GOT3 (cell line): ENCODE measurements at places on chromosomes 1 and 21.

DNA sequence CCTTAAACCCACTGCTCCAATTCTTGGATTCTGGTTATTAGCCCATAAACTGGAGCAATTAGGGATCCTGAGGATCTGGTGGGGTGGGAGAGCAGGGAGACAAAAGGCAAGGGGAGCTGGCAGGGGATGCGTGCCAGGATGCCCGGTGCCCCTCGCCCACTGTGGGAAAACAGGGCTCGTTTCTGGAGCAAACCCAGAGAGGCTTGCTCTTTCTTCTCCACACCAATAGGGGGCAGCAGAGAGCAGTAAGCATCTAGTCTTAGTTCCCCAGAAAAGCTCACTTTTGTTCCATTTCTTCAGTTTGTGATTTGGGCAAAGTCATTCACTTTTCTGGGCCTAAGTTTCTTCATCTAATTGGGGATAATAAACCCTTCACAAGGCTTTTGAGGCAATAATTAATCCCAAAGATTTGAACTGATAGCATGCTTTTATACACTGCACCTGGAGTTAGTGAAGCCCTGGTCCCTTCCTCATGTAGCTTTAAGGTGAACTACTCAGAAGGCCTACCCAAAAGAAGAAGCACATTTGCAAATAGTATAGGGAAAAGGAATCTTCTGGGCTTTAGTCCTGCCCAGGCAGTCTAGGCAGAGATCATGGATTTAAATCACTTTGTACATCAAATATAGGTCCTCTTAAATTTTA, 160.6 kb upstream of the USP24 start:
- no peak for DNase-seq

DNA sequence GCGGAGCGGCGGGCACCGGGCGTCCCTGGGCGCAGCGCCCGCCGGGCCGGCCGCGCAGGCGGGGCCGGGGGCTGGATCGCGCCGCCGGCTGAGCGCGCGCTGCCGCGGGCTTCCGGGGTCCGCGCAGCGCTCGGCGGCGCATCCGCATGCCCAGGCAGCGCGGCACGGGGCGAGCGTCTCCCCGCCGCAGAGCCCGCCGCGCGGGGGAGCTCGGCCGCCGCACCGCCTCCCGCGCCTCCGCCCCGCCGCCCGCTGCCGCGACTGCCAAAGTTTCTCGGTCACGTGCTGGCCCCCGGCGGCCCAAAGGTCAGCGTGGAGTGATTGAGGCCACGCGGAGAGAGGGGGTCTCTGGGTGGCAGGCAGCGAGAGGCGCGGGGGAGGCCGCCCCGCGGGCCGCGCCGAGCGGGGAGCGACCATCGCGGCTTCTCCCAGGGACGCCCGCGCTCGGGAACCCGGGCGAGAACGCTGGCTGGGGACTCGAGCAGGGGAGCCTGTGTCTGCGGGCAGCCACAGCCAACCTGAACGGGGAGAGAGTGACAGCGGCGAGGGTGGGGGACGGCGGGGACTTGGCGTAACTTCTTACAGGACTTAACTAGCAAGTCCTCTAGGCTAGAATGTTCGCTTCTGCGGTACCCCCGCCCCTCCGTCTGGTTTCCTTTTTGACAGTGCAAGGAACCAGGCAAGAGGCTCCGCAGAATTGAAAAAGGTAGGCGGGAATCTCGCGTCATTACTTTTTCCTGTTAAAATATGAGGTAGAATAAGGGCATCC, at the start of gene ILDR2:
Gene ILDR2, minus strand, starts transcription at position 180 of the 769 bp plus-strand sequence. CDS start 272 bp downstream, outside the sequence.
- no peak for DNase-seq

DNA sequence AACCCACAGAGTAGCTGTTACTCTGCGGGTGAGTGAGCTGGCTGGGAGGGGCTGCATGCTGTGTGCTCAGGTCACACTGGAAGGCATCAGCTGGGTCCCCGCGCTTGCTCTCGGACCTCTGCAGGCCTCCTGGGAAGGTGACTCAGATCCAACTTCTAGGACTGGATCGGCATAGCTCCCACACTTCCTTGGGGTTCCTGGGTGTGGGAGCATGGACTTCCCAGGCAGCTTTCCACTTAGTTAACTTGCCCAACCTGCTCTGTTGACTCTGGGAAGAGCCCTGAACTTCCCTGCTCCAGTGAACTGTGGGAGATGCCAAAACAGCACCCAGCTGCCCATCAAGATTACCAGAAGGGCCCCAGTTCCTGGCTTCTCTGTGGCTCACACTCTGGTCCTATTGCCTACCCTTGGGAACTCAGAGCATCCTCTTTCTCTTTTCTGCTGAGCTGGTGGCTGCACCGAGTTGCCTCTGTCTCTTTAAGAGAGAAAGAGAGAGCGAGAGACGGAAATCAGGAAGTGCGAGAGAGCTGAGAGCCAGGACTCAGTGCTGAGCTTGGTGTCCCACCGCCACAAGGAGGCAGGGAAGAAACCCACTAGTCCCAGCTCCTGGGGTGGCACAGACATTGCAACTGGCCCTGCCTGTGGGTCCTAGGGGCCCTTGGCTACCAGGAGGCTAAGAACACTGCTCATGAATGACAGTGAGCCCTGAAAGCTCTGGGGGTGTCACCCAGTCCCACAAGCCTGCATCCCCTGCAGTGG, at the start of gene IKBKE:
Gene IKBKE, plus strand, starts transcription at position 544 of the 759 bp plus-strand sequence. CDS start 2,752 bp downstream, outside the sequence.
- no peak for DNase-seq

DNA sequence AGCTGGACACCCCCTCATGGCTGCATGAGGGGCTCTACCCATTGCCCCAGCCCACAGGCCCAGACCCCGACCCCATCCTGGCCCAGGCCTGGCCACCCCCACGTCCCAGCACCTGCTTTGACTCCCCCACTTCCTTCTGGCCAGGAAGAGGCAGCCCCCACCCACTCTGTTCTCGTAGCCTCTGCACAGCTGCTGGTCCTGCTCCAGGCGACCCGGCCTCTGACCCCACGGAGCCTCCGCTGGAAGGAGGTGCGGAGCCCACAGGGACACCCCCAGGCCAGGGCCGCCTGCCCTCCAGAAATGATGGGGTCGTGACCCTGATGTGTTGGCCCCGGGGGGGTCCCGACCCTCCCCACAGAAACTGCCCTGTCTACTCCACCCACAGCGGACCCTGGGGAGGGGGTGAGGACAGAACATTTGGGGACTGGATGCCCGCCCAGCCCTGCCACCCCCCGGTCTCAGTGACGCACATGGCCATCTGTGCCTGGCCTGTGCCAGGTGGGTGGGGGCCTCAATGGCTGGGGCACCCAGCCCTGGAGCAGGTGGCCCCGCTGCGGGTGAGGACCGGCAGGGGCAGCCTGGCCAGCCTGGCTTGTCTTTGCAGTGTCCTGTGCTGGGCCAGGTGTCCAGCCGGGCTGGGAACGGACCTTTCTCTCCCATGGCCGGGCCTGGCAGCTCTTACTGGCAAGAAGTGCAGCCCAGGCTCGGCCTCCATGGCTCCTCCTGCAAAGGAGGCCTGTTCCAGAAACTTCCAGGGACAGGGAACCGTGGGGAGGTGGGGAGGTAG, 78.6 kb downstream of the MORN1 start:
- no peak for DNase-seq

- DNase-seq, result no peak
These were observed 228.8 kb upstream of the CSF3R start for GRCh38 chr1:36711480-36711879.

GRCh38 chr1:79074975-79075374, 68.4 kb upstream of the ADGRL4 start:
- no peak for DNase-seq

- DNase-seq, result no peak
These were observed 881.0 kb downstream of the AMY1C start for GRCh38 chr1:104630567-104631149.

DNA sequence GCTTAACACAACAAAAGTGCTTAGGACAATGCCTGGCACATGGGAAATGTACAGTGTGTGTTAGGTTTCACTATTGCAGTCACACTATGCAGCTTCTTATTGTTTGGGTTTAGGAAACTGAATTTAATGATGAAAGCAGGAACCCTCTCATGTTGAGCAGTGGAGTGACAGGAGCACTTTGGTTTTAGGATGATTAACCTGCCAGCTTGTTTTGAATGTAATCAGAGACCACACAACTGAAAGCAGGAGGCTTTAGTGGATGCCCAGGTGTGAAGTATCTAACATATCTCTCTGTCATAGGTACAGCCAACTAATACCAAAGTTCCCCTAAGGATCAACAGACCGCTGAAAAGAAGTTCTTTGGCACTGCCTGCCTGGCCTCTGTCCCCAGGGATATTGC, 406.9 kb upstream of the USP24 start:
- DNase-seq, result no peak

DNA sequence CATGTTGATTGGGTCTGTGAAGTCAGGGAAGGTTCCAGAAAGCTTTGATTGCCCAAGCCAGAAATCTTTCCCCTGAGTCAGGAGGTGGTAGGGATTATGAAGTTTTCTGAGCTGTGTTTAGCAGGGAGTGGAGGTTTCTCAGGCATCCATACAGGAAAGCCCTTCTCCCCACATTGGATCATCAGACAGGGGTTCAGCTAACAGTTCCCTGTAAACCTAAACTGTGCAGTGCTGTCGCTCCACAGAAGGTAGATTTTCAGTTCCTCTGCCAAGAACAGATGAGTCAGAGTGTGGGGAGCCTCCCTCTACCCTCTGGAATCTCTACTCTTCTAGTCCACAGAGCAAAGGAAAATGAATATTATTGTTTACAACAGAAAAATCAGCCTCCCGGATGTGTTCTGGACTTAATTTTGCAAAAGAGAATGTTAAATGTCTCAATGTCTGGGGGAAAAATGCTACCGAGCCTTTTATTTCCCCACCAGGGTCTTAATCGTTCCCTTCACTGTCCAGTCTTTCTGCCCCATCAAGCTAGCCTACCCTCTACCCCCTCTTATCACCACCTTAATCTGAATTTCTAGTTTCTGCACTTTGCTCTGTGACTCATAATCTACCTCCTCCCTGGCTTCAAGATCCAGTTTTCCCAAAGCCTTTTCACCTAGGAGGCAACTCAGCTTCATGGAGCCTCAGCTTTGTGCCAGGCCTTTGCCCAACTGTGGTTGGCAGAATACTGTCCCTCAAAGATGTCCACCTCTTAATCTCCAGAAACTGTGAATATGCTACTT, 355.6 kb downstream of the PRDM2 start:
- no peak for DNase-seq

GRCh38 chr1:229380536-229381160, 37.8 kb upstream of the CCSAP start:
- no peak for DNase-seq

GRCh38 chr1:100979631-100980030, 46.0 kb downstream of the DPH5 start:
- no peak for DNase-seq

DNA sequence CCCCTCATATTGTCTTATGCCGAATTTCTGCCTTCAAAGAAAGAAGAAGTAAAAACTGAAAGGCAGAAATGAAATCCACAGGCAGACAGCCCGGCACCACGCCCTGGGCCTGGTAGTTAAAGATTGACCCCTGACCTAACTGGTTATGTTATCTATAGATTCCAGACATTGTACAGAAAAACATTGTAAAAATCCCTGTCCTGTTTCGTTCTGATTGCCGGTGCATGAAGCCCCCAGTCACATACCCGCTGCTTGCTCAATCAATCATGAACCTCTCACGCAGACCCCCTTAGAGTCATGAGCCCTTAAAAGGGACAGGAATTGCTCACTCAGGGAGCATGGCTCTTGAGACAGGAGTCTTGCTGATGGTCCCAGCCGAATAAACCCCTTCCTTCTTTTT, 49.3 kb downstream of the JMJD4 start:
- no peak for DNase-seq

- no peak for DNase-seq
These were observed 168.3 kb downstream of the SLC35F3 start for GRCh38 chr1:234072793-234073192.

- no peak for DNase-seq
These were observed 18.3 kb downstream of the ZNHIT6 start for GRCh38 chr1:85689775-85690404.

GRCh38 chr21:41465176-41465781, 39.2 kb downstream of the MX1 start:
- no peak for DNase-seq

DNA sequence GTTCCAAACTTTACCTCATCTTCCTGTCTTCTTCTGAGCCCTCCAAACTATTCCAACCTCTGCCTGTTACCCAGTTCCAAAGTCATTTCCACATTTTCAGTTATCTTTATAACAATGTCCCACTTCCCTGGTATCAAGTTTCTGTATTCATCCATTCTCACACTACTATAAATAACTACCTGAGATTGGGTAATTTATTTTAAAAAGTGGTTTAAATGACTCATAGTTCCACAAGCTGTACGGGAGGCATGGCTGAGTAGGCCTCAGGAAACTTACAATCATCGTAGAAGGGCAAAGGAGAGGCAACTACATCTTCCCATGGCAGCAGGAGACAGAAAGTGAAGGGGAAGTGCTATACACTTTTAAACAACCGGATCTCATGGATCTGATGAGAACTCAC, 428.5 kb upstream of the RGS18 start:
- no peak for DNase-seq

GRCh38 chr1:28776341-28776740, 35.6 kb upstream of the OPRD1 start:
- DNase-seq, result no peak

- no peak for DNase-seq
These were observed 8.0 kb upstream of the YBX1 start for GRCh38 chr1:42674214-42674613.

DNA sequence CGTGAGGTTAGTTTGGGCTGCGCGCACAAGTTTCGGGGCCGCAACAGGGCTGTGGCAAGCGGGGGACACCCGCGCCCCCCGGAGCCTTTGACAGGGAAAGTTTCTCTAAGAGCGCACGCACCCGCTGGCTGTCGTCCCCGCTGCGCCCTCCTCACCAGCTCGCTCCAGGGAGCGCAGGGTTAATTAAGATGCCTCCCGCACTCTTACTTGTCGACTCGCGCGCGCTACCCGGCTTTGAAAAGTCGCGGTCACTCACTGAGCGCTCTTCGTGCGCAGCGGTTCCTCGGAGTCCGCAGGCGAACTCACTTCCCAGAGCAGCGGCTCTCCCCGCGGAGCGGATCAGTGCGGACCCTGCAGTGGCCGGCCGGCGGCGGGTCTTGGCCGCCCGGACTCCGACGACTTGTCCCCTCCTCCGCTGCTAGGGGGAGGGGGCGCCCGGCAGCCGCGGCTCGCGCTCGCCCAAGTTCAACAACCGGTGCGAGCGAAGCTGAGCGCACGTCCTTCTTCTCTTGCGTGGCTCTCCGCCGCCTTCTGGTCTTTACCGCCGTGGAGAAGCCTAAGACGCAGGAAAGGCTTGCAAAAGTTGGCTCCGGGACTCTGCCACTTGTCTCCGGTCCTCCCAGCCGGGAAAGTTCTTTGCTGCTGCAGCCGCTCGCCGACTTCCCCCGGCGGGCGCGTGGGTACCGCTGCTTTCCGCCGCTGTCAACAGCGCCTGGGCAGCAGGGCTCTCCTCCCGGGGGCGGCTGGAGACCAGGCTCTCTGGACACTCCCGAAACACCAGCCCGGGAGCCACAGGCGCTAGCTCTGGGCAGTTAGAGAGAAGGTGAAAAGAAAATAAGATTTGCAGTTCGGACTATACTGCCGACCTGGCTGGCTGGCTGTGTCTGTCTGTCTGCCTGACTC, 506 bp downstream of the JUN start:
- no peak for DNase-seq
